ENCODE measurements at places on chromosomes 7 and 10. TPM values are rescaled to one million over a fixed set of nuclear protein-coding genes. Genes with fewer than 3 reads are reported as not detected.

IKZF1 gene
- total RNA-seq = not detected

IGF2BP3 gene
- total RNA-seq = 25.1 TPM

FRMD4A gene
- total RNA-seq = 4.9 TPM

CCDC3 gene
- total RNA-seq = 0.95 TPM

ENTPD1 gene
- total RNA-seq = 0.05 TPM

EVX1 gene
- total RNA-seq = not detected

FAM180A gene
- not detected for total RNA-seq

HHEX gene
- total RNA-seq = 16.6 TPM

ASB10 gene
- total RNA-seq = not detected

GPR158 gene
- total RNA-seq = 0.06 TPM

GATAD1 gene
- 18.9 TPM for total RNA-seq

TYW1B gene
- 3.0 TPM for total RNA-seq

RGS10 gene
- 54.5 TPM for total RNA-seq

KCND2 gene
- not detected for total RNA-seq

PRKG1 gene
- not detected for total RNA-seq

ARHGAP22 gene
- total RNA-seq = 4.1 TPM

WIPF3 gene
- total RNA-seq = 0.49 TPM

INMT gene
- total RNA-seq = not detected

SLC29A3 gene
- 15.7 TPM for total RNA-seq

PTPRE gene
- 3.7 TPM for total RNA-seq

Data from A549 treated with DMSO at 1 μM for 4 hours (cell line).